ENCODE measurements at places on chromosomes 13 and 19.

GRCh38 chr13:24625870-24626849 lies 54.0 kb upstream of the ATP12A start:
- no peak for DNase-seq

DNA sequence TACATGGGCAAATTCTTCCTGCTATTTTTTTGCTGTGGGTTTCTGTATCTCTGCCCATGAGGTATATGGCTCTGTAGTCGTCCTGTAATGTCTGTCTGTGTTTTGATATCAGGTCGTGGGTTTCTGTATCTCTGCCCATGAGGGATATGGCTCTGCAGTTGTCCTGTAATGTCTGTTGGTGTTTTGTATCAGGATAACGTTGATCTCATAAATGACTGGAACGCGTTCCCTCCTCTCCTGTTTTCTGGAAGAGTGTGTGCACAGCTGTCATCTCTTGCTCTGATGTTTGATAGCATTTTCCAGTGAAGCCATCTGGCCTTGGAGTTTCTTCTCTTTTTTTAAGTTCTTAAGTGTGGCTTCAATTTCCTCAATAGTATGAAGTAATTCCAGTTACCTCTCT lies 57.2 kb downstream of the SOX1 start:
- DNase-seq = no peak

DNA sequence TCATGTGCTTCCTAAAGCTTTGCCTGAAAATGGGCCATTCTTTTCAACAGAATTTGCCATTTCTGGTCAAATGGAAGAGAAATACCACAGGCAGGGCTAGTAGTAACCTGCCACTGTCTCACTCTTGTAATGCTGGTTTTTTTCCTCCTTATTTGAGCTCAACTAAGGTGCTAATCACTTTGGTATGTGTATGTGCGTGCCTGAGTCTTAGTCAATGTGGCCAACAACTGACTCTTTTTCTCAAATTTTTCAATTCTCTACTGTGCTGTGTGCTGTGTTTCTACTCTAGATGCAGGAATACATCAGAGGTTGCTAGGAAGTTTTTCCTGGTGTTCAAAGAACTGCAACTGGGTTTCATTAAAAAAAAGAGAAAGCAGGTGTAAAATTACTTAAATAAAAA lies 870.2 kb downstream of the EFNB2 start:
- no peak for DNase-seq

- no peak for DNase-seq
Measured at GRCh38 chr13:98942485-98942884, 35.4 kb downstream of the DOCK9 start.

- DNase-seq = peak; percentile 78
Measured at GRCh38 chr19:8592231-8593009, 15.2 kb upstream of the MYO1F start.

- DNase-seq = no peak
Measured at GRCh38 chr19:56321989-56322440, 7.4 kb upstream of the ZSCAN5A start.

GRCh38 chr19:31350033-31350692 lies 927 bp upstream of the TSHZ3 start:
- DNase-seq = no peak

DNA sequence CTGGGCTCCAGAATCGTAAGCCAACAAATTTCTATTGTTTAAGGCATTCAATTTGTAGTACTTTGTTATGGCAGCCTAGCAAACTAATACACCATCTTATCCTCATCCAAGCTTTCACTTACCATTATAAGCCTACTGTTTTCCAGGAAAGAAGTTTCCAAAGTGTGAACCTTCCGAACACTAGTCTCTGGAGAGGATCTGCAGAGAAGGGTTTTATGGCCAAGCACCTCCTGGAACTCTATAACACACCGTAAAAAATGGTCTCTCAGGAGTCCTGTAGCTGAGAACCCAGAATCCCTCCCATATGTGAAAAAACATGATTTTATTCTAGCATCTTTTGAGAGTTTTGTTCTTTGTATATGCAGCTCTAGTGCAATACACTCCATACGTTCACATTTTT lies 142.1 kb downstream of the POSTN start:
- no peak for DNase-seq

- no peak for DNase-seq
Measured at GRCh38 chr13:114319441-114319913, 5.2 kb downstream of the CHAMP1 start.

DNA sequence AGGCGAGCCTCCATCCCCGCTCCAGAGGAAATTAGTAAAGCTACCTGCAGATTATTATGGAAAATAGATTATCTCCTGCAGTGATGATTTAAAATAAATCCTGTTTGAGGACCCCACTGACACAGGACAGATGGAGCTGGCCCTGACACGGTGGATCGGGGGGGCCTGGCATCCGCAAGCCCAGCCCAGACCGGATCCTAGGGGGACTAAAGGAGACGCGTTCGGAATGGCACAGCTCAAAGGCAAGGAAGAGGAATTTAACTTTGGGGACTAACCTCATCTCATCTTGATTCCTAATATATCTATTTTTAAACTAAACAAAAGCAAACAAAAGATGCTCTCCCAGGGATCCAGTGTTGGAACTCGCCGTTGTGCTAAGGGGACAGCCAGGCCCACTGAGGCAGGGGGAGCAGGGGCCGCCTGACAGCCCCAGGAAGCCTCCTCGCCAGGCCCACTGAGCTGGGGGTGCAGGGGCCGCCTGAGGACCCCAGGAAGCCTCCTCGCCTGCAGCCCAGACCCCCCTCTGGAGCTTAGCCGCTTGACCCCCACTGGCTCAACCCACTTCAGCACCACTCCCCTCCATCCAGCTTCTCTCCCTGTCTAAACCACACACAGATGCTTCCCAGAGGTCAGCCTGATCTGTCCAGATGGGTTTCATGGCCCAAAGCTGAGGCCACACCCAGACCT lies 78.6 kb downstream of the SPACA7 start:
- no peak for DNase-seq

DNA sequence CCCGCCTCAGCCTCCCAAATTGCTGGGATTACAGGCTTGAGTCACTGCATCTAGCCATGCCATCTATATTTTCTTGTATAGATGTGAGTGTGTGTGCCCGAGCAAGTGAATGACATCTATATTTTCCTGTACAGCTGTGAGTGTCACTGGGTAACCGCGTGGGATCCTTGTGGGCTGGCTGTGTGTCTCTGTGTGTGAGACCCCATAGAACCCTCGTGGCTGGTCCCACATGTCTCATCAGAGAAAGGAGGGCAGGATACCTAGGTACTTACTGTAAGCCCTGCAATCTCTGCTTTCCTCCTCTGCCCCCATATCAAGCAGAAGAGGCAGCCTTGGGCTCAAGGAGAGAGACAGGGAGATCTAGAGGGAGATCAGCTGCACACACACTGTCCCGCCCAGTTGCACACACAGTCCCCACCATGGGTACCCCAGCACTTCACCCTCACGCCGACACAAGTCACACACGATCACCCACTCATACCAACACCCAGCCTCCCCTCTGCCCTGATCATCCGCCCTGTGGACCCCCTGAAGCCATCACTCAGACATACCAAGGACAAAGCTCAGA lies 655 bp downstream of the DENND1C start:
- DNase-seq = no peak

- no peak for DNase-seq
Measured at GRCh38 chr13:95002126-95002525, 289.8 kb upstream of the SOX21 start.

- no peak for DNase-seq
Measured at GRCh38 chr13:29771247-29771646, 79.2 kb downstream of the UBL3 start.

GRCh38 chr13:113863524-113864272 lies at the start of gene GAS6:
TSS of gene GAS6 (minus strand) at chr13:113864076. CDS start at chr13:113863920, 156 bp downstream.
- no peak for DNase-seq

- no peak for DNase-seq
Measured at GRCh38 chr13:31431722-31432137, 232.0 kb downstream of the B3GLCT start.

DNA sequence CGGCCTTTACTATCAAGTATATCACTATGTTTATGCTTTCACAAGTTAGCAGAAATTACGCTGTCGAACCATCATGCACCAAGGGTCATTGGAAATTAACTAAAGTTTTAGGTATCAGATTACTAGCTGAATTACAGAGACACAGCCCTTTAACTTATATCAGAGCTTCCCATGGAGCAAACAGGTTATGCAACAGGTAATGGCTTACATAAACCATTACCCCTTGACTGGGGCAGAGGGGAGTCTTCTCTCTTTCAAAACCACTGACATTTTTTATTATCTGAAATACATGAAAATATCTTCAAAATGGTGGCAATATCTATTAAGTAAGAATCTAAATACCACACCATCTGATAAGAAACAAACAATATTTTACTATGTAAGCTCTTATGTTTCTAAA lies 1692.9 kb upstream of the SLC10A2 start:
- no peak for DNase-seq

DNA sequence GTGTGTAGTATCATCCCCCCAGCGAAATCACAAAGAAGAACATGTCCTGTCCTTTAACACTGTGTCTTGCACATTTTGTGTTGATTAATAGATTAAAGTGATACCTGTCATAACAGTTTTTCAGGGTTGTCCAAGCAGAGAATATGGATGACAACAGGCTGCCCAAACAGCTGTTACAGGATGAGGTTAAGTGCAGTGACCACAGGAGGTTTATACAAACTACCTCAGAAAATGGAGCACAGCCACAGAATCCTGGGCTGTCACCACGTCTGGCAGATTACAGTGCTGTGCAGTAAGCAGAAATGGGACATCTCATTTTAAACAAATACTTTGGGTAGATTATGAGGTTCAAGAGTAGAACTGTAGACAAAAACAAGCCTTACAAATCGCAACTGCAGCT lies 575.6 kb downstream of the DCT start:
- DNase-seq = no peak

DNA sequence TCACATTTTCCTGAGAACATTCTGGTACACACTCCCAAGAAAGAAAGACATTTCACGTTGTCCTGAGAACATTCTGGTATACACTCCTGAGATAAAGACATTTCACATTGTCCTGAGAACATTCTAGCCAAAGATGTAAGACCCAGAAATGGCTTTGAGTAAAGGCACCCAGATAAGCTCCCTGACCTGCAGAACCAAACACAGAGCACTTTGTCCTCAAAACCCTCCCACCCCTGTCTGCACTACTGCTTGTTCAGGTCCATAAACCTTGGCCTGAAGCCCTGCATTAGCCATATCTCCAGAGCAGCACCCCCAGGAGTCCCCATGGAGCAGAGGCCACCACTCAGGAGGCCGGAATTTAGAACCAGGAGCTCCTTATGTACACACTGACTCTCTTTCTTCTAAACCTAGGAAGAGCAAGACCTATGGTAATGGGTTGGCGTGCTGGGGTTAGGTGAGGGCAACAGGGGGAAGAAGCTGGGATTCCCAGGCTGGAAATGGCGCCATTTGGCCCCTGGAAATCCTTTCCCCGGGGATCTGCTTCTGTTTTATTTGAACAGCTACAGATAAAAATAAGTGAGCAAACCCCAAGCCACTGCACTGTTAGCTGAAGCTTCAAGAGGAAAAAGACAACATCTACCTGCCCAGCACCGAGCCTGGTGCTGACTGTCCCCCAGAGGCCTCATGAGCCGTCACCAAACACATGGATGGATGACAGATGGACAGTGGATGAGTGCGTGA lies 13.7 kb downstream of the GAS6 start:
- no peak for DNase-seq

- no peak for DNase-seq
Measured at GRCh38 chr13:110448230-110448629, 113.3 kb downstream of the RAB20 start.

DNA sequence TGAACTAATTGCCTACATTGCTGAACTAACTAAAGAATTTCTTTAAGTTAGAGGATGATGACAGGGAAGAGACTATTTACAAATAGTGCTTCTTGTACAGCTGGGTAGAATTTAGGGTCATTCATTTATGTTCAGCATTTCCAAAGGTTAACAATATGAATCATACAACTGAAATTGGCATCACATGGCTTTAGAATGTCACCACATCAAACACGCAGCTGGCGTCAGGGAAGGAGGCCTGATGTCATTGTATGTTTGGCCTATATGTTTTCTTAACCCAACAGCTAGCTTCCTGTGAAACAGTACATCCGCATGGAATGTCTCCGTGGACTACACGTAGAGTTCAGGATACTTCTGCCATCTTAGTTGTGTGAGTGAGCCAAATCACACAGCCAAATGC lies 99.0 kb upstream of the TNFSF11 start:
- DNase-seq = no peak

DNA sequence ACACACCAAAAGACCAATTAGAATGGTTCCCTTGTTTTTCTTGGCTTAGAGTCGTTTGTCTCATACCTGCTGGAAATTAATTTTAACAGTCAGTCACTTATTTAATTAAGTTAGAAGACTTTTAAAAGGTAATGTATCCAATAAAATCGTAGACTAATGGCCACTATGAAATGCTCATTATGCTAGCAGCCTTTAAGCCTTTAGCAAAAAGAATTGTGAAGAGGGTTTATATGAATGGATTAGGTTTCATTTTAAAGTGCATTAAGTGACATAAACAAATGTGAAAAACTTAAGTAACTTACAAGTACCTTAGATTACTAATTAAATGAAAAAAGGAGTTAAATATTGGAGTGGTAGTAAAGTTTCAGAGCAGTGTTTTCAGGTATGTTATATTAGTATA lies 139.6 kb downstream of the RXFP2 start:
- DNase-seq = no peak

DNA sequence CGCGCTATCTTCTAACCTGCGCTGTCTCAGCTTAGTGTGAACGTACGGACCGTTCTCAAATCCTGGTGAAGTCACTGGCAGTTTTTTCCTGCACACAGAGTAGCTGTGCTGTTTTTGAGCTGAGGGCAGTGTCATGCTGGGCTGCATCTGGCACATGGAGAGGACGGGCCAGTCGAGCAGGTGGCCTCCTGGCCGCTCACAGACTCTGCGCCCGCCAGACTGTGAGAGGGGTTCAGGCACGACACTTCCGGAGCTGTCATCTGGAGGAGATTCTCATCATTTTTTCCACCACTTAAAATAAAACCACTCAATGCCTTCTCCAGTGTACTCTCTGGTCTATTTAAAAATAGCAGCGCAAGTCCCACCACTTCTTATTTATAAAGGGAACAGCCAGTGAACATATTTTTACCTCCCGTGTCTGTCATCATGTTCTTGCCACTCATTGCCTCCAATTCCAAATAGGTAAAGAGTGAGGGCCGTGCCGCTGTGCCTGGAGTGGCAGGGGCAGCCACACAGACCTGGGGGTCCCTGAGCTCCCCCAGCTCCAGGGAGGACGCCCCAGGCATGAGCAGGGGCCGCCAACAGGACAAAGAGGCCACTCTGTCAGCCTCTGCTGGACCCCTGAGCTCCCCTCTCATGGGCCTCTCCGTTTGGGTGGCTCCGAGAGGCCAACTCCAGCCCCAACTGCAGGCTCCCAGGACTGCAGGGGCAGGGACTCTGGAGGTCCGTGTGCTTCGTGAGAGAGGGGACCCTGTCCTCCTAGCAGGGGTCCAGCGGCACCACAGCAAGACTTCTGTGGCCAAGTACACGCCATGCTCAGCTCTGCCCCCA lies 36.9 kb upstream of the GRTP1 start:
- DNase-seq = no peak

- DNase-seq = no peak
Measured at GRCh38 chr19:43425567-43426392, 11.1 kb downstream of the TEX101 start.

DNA sequence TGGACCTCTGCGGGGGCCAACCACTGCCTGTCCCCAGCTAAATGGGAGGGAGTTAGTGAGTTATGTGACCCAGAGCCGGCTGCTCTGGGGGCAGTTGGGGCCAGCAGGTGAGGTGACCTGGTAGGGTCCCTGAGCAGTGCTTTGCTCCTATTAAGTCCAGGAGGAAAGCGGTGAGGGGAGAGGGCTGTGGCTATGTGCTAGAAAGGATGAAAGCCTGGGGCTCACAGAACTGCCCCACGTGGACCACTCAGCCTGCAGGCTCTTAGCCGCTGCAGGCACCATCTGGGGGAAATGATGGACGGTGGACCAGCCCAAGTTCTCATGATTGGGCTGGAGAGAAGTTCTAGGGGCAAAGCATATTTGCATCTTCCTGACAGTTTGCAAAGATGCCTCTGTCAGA lies 67.6 kb upstream of the ZNF536 start:
- DNase-seq = no peak
